ENCODE measurements at places on chromosomes 13 and 19. TPM values are rescaled to one million over a fixed set of nuclear protein-coding genes. Genes with fewer than 3 reads are reported as not detected.

DNA sequence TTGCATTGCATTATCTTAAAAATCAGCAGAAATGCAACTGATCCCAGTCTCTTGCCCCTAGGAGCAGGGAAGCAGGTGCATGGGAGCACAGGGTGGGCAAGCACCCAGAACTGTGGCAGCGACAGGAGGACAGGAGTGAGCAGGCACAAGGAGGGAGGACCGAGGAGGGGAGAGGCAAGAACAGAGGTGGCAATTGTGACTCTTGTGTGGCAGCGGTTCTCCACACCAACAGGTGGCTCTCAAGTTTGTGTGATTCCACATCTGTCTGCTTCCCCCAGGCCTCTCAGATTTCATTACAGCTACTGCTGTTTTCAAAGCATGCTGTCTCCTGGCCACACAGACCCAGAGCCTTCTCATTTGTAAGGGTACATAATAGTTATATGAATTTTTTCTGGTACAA, 108.5 kb downstream of the STK24 start:
- no peak for DNase-seq

The SPRED3 gene
- 0.51 TPM for polyA plus RNA-seq

DNA sequence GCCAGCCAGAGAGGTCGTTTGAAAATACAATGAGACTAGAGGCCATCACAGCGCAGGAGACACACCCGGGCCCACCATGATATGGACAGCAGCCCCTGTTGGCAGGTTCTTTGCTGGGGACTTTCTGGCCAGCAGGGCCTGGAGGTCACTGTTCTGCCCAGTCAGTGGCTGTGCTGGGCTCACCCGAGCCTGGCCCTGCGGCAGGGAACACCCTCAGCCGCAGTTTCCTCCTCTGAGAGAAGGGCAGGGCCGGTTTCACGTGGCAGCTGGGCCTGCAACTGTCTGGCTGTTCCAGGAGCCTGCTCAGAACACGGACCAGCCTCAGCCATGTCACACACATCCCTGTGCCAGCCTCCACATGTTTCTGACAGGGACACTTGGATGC, 39.4 kb downstream of the ADPRHL1 start:
- DNase-seq = no peak

DNA sequence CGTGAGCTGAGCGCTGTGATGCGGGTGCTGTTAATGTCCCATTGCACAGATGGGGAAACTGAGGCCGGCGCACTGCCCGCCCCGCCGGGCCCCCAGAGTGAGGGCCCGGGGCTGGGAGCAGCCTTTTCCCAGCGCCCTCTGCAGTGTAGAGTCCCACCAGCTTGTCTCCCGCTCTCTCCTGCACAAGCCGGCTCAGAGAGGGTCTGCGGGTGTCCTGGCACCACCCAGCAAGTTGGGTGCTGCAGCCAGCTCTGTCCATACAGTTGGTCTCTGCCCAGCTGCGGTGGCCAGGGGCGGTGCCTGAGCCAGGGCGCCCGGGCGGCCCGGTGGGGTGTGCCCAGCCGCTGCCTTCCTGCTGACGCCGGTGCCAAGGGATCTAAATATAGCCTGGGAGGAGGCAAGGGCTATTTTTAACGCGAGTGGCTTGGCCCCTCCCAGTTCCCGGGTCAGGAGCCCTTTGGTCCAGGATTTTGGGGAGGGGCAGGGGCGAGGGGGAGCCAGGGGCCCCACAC, 19.3 kb downstream of the GADD45B start:
- no peak for DNase-seq

DNA sequence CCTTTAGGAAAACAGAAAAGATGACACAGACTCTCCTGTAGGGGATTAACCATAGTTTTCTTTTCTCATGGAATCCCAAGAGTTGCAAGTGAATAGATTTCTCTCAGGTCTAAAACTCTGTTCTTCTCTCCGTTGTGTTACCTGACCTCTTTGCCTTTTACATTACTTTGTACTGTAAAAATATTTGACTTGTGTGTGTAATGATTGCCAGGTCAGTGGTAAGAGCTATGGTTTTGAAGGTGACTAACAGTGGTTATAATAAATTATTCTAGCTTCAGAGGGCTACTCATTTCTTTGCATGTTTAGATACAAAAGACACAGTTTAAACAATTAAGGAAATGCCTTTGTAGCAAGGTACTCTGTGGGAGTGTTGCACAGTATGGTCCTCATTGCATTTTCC, 23.0 kb upstream of the PSG2 start:
- no peak for DNase-seq

The UBA52 gene
- polyA plus RNA-seq = 930 TPM

GRCh38 chr13:65453982-65454381, 1776.2 kb downstream of the PCDH9 start:
- DNase-seq = no peak

DNA sequence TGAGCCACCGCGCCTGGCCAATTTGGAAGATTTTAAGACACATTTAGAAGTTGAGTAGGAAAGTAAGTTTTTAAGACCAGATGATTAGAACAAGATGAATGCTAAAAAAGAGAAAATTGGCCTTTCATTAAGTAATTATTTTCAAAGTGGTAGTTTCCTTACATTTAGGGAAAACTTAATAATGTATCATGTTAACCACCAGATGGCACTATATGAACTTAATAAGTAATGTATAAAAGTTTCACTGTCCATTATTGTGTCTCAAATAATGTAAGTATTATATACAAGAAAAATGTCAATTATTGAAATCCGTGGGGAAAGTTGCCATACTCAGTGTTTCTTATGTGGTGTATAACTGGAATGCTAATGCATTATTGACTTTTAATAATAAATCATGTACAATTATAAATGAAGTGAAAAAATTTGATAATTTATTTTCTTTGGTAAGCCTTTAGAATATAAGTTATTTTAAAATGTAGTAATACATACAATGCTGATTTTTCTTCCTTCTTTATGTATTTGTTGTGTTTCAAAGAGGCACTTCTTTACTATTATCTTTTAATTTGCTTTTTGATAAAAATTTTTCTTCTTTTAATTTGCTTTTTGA, 29.2 kb downstream of the COG6 start:
- peak; percentile 23 for DNase-seq

DNA sequence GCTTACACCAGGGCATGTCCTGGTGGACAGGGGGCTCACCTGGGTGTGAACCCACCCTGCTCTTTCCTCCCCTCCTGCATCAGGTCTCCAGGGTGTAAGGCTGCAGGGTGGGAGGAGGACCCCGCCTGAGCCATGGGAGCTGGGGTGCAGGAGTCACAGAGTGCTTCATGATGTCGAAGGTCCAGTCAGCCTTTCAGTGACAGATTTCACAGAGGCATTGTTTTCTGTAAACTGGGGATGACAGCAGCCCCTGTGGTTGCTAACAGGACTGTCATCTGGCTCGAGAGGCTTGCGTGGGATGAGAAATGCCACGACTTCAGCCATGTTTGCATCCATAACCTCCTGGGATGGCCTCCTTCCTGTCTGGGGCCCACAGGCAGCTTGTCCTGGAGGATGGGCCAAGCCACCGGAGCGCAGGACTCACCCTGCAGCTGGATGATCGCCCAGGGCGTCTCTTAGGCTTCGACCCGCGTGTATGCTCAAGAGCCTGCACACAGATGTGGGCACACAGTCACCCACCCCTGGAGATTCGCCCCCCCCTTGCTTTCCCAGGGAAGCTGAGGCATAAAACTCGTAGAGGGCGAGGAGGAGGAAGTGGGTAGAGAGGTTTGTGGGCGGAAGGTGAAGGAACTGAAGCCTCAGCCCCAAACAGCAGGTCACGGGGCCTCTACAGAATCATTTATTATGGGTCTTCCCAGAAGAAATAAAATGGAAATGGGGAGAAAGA, 4.9 kb downstream of the NANOS3 start:
- no peak for DNase-seq

GRCh38 chr13:98909016-98909415, 68.8 kb downstream of the DOCK9 start:
- DNase-seq = no peak

DNA sequence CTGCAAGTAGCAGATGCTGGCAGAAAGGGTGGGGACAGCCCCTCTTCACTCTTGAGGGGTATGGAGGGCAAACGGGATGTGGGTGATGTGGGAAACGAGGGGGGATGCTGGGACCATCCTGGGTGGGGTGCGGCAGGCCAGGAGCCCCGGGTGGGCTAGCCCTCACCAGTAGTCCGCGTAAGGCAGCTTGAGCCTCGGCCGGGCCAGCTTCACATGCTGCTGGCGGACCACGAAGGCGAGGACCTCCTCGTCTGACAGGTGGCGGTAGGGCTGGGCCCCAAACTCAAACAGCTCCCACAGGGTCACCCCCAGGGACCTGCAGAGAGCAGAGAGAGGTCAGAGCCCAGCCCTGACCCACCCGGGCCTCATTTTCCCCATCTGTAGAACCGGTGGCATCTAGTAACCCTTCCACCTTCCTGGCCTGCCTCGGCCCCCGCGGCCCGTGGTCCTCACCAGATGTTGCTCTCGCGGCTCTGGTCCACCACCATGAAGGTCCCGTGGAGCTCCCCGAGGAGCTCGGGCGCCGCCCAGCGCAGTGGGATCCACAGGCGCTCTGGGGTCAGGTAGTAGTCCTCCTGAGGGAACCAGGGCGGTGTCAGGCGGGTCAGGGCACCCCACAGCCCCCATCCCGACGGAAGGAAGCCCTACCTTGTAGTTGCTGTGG, 10.7 kb downstream of the LMTK3 start:
- DNase-seq = no peak

- no peak for DNase-seq
Observed at GRCh38 chr19:38686530-38686888, 39.1 kb downstream of the ACTN4 start.

DNA sequence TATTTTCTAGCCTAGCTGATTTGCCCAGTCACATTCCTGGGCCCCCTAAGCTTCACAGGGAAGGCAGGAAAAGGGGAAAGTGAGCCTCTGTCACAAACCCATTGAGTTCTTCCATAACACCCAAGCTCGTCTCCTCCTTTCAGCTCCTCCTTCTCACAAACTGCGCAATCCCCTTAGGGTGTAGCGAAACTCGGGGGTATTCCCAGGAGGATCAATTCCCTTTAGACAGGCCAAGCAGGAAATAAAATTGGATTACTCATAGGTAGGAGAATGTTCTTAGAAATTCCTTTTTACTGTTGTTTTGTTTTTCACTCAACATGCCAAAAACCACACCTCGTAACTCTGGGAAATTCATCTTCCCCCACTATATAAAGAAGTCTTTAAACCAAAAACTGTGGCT, 139.3 kb downstream of the IRS2 start:
- DNase-seq = no peak

- no peak for DNase-seq
Observed at GRCh38 chr13:30850204-30850866, 55.7 kb upstream of the MEDAG start.

- peak; percentile 83 for DNase-seq
Observed at GRCh38 chr13:35791184-35791851, 314.8 kb upstream of the MAB21L1 start.

DNA sequence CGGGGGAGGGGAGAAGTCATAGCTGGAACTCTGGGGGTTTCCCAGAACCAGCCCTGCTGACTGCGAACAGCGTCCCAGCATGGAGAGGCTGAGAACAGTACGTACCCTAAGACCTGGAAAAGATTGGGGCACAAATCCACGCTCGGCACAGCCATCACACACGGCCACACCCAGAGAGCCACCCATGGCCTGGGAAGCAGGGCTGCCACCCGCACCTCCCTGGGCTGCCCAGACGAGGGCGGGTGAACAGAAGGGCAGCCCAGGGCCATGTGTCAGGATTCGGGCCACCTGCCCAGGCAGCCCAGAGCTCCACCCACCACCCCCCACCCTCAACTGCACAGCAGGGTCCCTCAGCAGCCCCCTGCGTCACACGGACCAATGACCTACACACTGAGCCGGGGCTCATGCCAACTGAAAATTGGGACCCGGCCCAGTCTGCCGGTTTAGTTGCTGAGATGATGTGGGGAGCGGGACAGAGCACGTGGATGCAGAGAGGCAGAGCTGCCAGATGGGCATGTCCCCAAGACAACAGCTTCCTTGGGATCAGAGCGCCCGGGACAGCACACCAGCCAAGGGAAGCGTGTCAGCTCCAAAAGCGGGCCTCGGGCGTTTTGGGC, 8.5 kb downstream of the UBXN6 start:
- no peak for DNase-seq

GRCh38 chr13:112204346-112205327, 137.7 kb downstream of the SOX1 start:
- no peak for DNase-seq

- no peak for DNase-seq
Observed at GRCh38 chr19:41913538-41914423, 14.5 kb downstream of the ERFL start.

The OR7C2 gene
- polyA plus RNA-seq = not detected

GRCh38 chr19:28023064-28023463, 1189.9 kb downstream of the UQCRFS1 start:
- DNase-seq = no peak

GRCh38 chr19:34926685-34927375, at the start of gene ZNF30:
TSS of gene ZNF30 (plus strand) at chr19:34926903. CDS start at chr19:34929948, 3,045 bp downstream.
- DNase-seq = peak; percentile 86

GRCh38 chr13:34748073-34748472, 194.0 kb upstream of the NBEA start:
- peak; percentile 41 for DNase-seq

- no peak for DNase-seq
Observed at GRCh38 chr19:42762789-42763188, 2.7 kb downstream of the PSG8 start.

The PRODH2 gene
- polyA plus RNA-seq = not detected
